ENCODE measurements at places on chromosomes 5 and 9.

DNA sequence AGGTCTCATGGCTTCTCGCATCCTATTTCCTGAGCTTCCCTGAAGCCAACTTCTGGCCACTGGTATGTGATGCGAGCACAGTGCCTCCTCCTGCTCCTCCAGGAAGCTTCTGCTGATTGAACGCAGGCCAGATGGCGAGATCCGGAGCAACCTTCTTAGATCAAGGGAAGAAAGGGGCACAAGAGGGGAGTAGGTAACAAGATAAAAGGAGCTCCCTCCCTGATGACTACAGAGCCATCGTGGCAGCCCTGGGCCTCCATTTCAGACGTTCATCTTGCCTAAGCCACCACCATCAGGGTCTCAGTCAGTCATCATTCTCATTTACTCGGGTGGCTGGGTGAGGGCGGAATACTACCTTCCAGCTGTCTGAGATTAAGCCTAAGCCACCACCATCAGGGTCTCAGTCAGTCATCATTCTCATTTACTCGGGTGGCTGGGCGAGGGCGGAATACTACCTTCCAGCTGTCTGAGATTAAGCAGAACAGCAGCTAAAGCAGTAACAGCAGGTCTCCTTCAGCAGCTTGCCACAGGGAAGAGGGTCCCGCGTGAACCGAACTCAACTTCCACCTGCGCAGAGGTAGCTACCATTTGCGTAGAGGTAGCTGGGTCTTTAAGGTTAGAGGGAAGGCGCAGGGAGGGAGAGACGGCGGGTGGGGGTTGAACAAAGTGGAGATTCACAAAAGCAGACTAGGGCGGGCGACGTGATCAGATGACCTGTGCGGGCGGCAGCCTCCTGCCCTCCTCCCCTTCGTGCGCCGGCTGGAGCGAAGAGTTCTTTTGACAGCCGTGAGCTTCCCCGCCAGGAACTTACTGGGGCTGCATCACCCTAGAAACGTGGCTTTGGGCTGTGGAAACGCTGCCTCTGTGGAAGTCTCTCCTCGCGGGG, 27.9 kb upstream of the MGAT1 start:
- DNase-seq, result peak; percentile 86

DNA sequence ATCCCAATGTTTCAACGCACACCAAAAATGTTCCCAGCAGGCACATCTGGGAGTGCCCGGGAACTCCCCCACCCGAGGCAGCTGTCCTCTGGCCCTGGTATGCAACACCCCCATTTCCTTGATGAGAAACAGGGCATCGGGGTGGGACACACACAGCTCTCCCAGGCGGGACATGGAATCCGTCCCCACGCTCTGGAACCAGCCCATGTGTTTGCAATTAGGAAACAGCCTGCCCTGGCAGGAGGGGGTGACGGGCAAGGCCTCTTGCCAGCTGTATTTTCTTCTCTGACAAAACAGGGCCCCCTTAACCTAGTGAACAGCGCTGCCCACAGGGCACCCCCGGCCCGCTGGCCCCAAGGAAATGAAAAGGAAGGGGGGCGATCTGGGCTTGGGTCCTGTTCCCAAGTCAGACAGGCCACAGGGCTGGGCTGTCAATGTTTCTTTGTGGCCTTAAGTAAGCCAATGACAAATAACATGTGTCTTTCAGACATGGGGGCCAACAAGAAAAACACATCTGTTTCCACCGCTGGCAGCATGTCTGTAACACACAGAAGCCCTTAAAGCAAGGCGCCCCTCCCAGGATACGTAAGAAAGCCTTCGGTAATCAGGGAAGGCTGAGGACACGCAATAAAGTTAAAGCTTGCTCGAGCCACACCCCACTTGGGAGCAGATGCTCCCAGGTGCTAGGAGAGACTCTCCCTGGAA, 125.3 kb downstream of the ROR2 start:
- DNase-seq, result no peak

DNA sequence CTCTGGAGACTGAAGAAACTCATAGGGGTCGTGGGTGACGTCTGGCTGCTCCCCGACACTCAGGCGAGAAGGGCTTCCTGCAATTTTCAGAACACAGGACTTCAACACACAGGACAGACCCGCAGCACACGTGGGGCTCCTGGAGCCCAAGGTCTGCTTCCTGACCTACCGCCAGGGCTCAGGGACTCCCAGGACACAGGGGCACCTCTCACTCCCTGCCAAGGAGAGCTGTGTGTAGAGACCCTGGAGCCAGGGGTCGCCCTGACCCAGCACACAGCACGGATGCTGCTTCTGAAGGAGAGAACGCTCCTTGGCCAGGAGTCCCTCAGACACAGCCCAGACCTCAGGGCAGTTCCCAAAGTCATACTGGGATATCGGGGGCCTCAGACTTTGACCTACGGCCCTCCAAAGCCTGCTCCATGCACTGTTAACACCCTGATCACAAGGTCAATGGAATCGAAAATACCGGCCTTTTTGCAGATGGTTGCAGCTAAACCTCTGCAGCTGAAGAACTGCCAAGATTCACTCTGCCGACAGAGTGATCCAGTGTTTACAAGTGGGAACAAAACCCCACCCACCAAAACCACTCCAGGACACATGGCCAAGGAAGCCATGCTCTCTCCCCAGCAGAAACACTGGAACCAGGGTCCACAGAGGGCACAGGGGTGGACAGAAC, 13.8 kb upstream of the ZDHHC11 start:
- DNase-seq, result peak; percentile 55

DNA sequence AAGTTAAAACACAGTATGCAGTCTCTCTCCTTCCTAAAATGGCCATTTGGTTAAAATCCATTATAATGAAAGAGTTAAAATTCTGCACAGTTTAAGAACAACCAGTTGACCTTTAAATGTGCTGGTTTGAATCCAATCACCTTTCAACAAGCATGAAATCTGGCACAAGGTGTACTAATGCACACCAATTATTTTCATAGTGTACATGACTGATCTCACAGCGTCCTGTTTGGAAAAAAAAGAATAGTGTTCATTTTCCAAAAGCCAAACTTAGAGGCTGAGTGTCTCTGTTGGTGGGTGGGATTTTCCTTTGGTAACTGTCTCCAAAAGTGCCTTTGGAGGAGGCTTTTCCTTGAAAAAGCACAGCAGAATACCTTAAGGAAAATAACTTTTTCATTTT, 180.6 kb downstream of the DEPDC1B start:
- no peak for DNase-seq

GRCh38 chr5:170292179-170293104, 5.1 kb downstream of the LCP2 start:
- DNase-seq, result no peak

DNA sequence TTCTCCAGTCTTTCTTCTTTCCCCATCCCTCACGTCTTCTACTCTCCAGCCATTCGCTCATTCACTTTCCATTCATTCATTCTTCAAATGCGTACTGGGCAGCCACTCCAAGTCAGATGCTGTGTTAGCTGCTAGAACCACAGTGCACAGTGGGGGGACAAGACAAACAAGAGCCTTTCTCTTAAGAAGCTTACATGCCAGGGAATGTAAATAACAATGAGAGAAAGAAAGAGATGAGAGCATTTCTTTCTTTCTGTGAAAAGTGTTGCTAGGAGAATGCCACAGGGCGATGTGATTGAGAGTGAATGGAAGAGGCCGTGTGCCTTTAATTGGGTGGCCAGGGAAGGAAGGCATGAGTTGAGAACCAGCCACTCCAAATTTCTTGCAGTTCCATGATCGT, 46.3 kb upstream of the SMIM23 start:
- DNase-seq, result no peak

GRCh38 chr5:54133917-54134316, 176.5 kb downstream of the ARL15 start:
- DNase-seq, result no peak

GRCh38 chr9:592225-592624, 249.3 kb upstream of the DMRT1 start:
- DNase-seq, result no peak

GRCh38 chr9:90290716-90291485, 351.7 kb downstream of the DIRAS2 start:
- DNase-seq, result no peak
